ENCODE measurements at places on chromosomes 1 and 21. TPM values are rescaled to one million over a fixed set of nuclear protein-coding genes. Genes with fewer than 3 reads are reported as not detected.

The FLG2 gene
- polyA plus RNA-seq = not detected

The ZNF496 gene
- 18.5 TPM for polyA plus RNA-seq

The MANEAL gene
- polyA plus RNA-seq = 0.65 TPM

The LAPTM5 gene
- 0.53 TPM for polyA plus RNA-seq

The NCDN gene
- polyA plus RNA-seq = 16.7 TPM

The SERPINC1 gene
- polyA plus RNA-seq = 0.16 TPM

The CYB5RL gene
- polyA plus RNA-seq = 4.0 TPM

Measured in AG04450 (cell line).